NCI-H524 (cell line): ENCODE measurements at places on chromosomes 4 and X.

- no peak for DNase-seq
Measured at GRCh38 chr4:127124919-127125318, 507.8 kb upstream of the INTU start.

DNA sequence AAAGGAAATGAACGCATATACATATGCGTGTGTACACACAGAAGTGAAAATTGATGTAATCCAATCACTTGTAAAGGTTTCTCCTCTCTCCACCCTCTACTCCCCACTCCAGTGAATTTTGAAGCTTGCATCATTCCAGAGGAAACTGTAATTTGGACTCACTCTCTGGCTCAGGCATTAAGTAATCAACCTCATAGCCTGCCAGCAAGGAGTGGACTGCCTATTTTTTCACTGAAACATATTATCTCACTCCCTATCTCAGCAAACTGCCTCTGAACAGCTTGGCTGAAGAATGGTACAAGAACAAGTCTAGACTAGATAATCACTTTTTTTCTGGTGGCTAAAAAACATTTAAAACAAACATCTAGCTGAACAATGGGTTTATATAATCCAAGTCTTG lies 124.2 kb downstream of the C4orf51 start:
- no peak for DNase-seq

- DNase-seq, result no peak
Measured at GRCh38 chrX:133434197-133434820, 19.0 kb upstream of the GPC4 start.

DNA sequence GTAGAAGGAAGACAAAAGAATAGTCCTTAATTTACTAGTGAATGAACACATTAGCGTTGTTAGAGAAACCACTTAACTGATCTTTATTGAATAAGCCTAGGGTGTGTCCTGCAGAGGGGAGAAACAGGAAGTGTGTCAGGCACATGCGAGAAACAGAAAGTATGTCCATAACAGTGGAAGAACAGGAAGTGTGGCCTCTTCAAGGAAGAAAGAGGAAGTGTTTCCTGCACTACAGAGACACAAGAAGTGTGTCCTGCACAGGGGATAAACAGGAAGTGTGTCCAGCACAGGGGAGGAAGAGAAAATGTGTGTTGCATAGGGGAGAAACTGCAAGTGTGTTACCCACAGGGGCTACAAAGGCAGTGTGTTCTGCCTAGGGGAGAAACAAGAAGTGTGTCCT lies 539.6 kb upstream of the PRKX start:
- no peak for DNase-seq

DNA sequence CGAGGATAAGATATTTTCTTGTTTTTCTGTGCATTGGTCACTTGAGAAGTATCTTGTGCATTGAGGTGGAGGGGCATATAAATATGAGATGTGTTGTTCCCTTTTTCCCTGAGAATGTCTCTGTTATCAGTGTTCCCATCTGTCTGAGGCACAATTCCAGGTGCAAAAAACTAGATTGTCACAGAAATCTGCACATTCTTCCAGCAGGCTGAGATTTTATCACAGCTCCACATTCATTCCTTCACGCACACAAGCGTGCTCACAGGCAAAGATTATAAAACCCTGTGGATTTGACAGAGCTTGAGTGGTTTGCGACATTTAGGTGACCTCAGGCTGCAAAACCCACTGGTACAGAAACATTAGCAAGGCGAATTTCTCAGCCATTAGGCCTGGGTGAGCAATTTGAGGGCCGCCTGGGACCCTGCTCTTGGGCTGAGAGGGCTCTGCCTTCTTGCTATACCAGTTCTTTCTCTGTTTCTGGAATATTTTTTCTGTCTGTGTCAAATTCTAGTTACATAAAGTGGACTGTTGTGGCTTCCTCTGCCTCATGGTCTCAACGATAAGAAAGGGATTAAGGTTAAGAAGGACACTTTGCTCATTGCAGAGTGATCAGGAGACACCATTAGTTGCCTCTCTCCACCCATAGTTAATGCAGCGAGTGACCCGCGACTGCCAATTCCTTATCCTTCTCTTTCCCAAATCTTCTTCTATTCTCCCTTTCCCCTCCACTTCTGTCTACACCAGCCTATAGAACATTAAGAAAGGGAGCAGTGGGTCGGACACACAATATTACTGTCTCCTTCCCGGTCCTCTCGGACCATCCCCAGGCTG lies 86.7 kb upstream of the C1QTNF7 start:
- no peak for DNase-seq

DNA sequence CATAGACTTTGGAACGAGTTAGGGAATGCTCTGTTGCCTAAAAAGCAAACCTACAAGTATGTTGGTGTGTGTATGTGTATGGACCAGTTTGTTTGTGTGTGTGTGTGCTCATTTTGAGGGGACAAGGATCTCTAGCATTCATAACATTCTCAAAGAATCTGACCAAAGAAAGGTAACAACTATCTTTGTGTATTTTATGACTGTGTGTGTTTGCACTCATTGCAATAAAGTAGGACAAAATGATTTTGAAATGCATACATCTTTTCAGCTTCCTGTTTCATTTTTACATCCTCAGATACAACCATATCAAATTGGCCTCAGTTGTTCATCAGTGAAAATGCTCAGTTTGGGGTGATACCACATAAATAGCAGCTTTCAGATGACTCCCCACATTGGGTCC lies 8.3 kb upstream of the XK start:
- DNase-seq, result no peak

- DNase-seq, result no peak
Measured at GRCh38 chrX:93695981-93696380, 22.0 kb downstream of the FAM133A start.

DNA sequence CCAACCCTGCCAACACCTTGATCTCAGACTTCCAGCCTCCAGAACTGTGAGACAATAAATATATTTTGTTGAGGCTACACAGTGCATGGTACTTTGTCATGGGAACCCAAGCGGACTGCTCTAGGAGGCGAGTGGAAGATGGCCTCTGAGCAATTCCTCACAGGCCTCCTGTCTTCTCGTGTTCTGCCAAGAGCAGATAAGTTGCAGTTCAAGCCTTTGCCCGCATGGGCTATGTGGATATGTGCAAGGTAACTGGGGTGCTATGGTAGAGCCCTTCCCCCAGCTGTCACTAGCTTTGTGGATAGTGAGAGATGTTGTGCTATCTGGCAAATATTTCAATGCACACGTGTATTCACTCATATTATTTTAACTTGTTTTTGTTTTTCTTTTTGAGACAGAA lies 156.0 kb upstream of the BCOR start:
- DNase-seq, result no peak

DNA sequence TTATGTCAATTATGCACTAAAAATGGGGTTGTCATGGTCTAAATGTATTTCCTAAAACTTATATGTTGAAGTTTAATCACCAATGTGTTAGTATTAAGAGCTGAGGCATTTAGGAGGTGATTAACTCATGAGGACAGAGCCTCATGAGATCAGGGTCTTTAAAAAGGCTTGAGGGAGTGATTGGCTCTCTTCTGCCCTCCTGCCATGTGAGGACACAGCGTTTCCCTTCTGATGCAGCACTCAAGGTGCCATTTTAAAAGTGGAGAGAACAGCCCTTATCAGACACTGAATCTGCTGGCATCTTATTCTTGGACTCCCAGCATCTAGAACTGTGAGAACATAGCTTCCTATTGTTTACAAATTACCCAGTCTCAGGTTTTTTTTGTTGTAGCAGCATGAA lies 581.7 kb downstream of the KCNIP4 start:
- no peak for DNase-seq

- DNase-seq, result no peak
Measured at GRCh38 chr4:4875147-4875546, 15.7 kb downstream of the MSX1 start.

DNA sequence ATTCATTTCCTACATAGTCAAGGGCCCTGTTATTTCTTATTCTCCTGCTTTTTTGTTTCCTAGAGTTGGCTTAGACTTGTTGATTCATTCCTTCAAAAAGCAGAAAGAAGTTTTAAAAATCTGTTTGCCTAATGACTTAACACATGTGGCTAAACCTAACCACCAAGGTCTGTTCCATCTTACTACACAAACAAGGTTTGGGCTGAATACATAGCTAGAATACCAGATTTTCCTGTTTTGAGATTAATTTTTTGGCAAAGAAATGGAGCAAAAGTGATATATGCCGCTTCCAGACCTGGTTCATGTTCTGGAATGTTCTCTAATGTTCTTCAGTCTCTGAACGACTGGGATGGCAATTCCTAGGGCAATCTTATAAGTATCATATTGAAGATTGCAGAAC lies 7.4 kb upstream of the CAMK2D start:
- DNase-seq, result no peak

GRCh38 chr4:134298313-134298712 lies 96.7 kb upstream of the PABPC4L start:
- DNase-seq, result no peak

DNA sequence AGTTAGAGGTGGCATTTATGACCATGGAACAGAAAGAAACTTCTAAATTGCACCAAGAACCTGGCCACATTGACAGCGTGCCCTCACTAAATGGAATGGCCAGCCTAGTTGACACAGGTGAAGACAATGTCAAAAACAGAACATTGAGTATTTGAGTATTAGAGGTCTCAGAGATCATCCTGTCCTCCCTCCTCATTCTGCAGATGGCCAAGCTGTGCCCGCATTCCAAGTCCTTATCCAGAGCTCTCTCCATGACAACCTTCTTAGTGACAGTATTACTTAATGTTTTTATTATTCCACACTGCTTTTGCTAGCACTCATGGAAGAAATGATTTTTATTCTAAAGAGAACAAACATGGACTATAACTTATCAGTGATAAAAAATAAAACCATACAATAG lies 9.9 kb upstream of the CCDC110 start:
- DNase-seq, result no peak

- peak; percentile 24 for DNase-seq
Measured at GRCh38 chrX:71492231-71493065, 40.5 kb upstream of the OGT start.

DNA sequence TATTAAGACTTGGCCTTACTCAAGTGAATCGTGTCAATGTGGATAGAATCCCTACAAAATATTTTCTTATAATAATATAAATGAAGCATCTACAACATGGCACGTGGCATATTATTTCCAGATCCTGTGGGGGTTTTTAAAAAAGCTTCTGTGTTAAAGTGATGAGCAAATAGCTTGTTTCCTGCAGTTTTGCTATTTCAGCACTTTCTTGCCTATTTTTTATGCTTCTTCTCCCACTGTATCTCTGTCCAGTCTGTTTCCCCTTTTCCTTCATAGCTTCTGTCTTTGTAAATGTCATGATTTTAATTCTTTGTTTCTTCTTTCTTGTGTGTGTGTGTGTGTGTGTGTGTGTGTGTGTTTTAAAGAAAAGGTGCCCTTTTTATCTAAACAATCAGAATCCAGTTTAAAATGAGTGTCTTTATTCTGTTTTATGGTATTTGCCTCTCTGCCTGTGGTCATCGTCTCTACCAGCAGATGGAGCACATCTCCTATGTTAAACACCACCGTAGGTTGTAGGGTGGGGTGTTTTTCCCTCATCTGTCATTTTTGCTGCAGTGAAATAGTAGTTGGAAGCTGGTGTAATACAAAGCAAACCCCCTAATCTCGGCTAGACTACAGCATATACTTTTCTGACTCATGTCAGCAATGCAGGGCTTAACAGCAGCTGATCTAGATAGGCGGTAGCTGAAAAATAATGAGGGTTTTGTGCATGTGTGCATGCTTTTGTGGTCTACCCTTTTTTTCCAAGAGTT lies 33.1 kb downstream of the FTHL17 start:
- peak; percentile 28 for DNase-seq

GRCh38 chr4:856225-856901 lies 30.4 kb upstream of the CPLX1 start:
- DNase-seq, result no peak

GRCh38 chrX:44062840-44063239 lies 89.7 kb upstream of the NDP start:
- DNase-seq, result no peak

DNA sequence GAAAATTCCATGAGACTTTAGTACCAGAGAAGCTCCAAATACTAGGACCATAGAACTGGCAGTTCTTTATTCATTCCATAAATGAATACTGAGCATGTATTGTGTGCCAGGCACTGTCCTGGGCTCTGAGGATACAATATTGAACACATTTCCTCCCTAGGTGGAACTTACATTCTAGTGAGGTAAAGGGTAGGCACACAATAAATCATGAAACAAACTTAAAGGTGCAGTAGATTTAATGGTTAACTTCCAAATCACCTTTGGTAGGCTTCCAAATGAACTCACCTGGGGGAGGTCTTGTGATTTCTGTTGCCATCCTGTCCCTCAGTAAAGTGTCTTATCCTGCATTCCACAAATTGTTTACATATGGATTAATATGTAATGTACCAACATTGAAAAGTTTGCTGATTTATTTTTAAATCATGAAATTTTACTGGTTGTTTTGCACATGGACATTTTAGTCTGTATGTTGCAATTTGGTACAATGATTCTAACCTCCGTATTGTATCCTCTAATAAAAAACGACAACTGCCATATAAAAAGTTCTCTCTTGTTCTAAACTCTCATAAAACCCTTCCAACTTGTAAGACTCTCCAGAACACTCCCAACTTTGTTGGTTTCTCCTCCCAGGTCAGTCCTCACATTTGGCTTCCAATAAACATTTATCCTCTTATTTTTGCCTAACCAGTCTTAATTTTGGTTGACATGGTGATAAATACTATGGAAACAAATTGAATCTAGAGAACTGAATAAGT lies 4.5 kb upstream of the MAGEA11 start:
- no peak for DNase-seq

DNA sequence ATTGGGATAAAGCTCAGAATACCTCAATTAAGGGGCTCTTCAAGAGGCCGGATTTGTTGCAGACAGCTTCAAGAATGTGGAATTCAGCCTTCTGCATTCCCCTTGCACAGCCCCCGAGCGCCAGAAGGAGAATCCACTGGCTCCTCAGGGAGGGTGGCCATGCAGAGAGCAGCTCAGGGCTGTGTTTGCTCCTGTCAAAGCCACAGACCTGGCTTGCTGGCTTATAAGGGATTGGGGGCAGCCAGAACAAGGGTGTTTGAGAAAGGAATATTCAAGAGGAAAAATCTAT lies 36.8 kb downstream of the ING2 start:
- DNase-seq, result peak; percentile 39

GRCh38 chrX:102126863-102127262 lies 1.4 kb downstream of the TCEAL2 start:
- DNase-seq, result no peak

DNA sequence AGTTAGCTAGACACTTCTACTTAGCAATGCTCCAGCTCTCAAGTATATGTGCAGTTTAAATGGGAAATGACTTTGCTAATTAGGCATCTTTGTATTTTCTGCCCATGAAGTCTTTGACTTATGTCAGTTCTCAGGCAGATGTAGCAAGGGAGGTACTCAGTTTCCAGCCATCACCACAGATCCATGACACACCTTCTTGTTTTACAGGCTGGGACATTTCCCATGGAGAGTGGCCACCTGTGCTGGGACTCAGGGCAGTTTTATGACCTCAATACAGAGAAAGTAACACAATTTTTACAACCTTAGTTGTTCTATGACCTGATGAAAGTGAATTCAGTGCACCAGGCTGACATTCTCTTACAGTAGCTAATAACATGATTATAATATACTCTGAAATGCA lies 280.7 kb upstream of the GK2 start:
- no peak for DNase-seq
